Activated CD8-positive, alpha-beta memory T cell treated with anti-CD3 and anti-CD28 coated beads for 48 hours (primary cell): ENCODE measurements at places on chromosomes 1 and 21.

DNA sequence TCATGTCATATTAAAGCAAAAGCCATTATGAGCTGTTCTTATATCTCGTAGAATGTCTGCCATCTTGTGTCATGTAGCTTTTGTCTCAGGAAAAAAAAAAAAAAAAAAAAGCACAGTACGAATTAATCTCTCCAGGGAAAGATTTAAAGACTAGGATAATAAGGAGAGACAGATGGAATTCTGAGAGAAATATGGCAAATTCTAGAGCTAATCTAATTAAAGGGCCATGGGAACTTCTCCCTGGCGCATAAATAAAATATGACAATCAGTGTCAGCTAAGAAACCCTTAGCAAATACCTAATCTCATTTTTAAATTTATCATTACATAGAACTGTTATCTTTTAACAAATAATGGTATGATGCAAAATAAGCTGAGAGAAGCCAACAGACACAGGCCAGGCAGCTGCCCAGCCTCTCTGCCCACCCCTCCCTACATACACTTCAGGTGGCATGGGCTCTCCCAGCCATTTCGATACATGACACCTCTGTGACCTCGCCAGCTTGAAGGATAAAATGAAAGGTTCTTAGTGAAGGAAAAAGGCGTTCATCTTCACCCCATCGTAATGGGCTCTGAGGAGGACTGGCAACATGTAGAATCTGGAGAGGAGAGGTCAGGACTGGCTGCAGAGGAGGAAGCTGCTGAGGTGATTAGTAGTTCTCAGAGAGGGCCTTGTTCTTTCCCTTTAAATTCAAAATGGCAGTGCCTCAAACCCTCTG lies 39.8 kb downstream of the DISC1 start:
- DNase-seq = no peak

- DNase-seq = no peak
Measured at GRCh38 chr1:77218477-77219165, 609 bp downstream of the PIGK start.

DNA sequence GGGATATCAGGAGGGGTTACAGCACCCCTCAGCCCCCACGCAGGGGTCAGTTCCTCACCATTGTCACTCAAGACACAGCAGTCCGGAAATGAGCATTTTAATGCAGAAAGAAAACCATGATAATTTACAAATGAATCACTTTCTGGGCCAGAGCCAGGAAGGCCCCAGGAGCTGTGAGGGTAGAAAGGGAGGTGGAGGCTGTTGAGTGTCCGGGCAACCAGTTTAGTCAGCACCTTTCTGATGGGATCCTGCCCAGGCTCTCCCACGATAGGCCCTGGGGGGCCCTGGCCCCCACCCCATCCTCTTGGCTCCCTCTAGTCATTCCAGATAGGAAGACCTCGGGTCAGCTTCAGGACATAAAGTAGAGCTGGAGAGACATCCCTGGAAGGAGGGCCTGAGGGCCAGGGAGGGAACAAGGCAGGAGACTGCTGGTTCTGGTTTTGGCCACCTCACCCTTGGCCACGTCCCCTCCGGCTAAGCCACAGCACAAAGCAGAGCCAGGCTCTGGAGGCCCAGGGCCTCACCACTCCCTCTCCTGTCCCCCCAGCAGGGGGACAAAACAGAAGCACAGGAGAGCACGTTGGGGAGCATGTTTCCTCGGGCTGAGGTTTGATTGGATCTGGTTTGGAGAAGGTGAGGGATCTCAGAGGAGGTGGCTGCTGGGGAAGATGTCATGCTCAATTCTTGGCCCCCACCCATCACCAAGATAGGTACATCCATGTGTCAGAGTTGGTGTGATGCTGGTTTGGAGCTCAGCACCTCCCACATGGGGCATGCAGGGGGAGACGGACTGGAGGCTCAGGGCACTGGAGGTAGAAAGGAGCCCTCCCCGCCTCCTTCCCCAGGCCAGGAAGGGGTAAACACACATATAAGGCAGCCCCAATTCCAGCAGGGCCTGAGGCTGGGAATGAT lies 20.6 kb downstream of the ETNK2 start:
- no peak for DNase-seq

DNA sequence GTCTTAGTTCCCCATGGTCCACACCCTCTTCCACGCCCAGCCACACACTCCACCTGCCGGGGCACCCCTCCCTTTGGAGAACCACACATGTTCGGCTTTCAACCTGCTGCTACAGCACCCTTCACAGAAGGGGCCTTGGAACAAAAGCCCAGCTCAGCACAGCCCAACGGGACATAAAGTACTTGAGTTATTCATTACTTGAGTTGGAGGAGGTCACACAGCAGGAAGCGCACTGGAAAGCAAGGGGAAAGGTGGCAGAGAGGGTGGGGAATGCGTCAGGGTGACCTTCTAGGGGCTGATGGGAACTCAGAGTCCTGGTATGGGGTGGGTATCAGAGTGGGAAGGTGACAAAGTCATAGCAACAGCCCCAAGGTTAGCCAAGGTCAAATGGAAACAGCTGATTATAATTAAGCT lies 3.0 kb upstream of the ATP1B1 start:
- DNase-seq = no peak

GRCh38 chr1:234721476-234722269 lies 111.7 kb upstream of the IRF2BP2 start:
- no peak for DNase-seq

DNA sequence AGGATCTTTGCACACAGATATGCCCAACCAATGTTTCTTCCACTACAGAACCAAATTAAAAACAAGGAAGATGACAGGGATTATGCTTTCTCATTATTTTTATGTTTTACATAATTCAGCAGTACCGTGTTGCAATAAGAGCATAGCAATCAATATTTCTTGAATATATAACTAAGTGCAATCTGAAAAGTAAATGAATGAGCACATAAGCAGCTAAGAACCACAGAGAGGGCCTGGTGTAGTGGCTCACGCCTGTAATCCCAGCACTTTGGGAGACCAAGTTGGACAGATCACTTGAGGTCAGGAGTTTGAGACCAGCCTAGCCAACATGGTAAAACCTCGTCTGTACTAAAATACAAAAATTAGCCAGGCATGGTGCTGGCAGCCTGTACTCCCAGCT lies 423.7 kb downstream of the MRPL39 start:
- DNase-seq = no peak

- DNase-seq = no peak
Measured at GRCh38 chr1:82343381-82343780, 542.6 kb downstream of the ADGRL2 start.
